ENCODE measurements at places on chromosomes 7 and 10.

- DNase-seq = no peak
Measured at GRCh38 chr7:48213226-48213625, 42.0 kb downstream of the ABCA13 start.

GRCh38 chr7:16592395-16592794, 53.2 kb downstream of the ANKMY2 start:
- DNase-seq = no peak

DNA sequence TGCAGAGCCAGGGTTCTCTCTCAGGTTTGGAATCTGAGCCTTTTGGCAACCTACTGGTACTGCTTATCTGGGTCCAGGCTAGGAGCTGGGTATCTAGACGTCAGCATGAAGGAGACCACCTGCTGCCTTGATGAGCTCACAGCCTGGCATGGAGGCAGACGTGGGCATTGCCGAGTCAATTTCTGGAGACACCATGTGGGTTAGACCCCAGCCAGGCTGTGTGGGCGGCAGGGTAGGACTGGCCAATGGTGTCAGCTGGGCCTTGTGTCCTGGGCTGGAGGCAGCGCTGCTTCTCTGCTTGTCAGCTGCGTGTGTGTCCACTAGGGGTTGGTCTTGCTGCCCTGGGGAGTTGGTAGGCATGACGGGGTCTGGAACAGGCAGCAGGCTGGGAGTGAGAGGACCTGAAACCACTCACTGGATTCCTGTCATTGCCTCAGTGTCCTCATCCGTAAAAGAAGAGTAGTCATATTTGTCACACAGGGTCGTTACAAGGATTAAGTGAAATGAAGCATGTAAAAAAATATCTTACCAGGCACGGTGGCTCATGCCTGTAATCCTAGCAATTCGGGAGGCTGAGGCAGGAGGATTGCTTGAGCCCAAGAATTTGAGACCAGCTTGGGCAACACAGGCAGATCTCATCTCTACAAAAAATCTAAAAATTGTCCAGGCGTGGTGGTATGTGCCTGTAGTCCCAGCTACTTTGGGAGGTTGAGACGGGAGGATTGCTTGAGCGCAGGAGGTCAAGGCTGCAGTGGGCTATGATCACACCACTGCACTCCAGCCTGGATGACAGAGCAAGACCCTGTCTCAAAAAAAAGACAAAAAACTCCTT, 31.7 kb upstream of the ANKRD2 start:
- DNase-seq = no peak

DNA sequence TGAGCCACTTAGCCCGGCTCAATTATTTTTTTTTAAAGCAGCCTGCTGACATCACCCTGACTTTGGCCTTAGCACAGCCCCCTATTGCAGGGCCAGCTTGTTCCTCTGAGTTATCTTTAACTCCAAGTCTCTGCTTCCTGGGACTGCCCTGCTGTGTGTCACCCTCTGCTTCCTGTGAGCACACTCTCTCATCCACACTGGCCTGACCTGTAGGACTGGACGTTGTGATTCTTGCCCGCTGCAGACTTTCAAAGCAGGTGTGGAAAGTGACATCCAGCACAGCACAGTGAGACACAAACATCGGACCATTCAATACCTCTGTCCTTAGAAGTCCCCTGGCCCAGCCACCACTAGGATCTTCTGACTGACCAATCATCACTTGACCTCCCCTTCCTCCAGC, 26.4 kb upstream of the HSPA12A start:
- DNase-seq = no peak

DNA sequence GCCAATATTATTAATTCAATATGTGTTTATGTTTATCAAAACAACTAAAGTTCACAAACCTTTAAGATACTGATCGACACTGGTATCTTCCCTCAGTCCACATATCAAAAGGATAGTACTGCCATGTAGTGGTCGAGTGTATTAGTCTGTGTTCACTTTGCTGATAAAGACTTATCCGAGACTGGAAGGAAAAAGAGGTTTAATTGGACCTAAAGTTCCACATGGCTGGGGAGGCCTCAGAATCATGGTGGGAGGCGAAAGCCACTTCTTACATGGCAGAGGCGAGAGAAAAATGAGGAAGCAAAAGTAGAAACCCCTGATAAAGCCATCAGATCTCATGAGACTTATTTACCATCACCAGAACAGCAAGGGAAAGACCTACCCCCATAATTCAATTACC, 325.4 kb upstream of the PHF14 start:
- no peak for DNase-seq

DNA sequence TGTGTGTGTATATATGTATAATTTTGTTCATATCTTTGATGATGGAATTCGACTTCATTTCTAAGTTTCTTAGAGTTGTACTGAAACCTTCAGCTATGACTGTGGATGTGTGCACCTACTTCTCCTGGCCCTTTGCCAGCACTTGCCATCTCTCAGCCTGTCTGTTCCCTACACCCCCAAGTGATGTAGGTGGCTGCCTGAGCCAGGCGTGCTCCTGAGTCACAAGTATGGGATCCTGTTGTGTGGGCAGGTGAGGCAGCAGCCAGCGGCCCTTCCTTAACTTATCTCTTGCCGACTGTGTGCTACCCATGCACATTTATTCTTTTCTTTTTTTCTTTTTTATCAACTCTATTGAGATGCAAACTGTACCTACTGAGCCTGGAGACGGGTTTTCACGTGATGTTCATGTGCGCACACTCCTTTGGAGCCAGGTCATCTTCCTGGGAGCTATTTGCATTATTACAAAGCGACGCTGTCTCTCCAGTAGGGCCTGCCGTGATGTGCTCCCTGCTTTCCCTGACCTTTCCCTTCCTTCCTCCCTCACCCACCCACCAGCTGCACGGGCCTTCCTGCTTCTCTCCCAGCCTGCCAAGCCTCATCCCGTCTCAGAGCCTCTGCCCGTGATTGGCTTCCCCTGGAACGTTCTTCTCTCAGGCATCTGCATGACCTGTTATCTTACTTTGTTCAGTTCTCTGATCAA, 31.3 kb upstream of the GALNT11 start:
- DNase-seq = no peak

All from hematopoietic multipotent progenitor cell treated with erythropoietin and hydrocortisone succinate and interleukin-3 and kit ligand, for 4 days (in vitro differentiated cells).